ENCODE measurements at places on chromosomes 2 and 18.

- no peak for DNase-seq
Measured at GRCh38 chr2:47232738-47233415, 77.8 kb upstream of the STPG4 start.

GRCh38 chr2:190352668-190353536 lies 9.5 kb downstream of the INPP1 start:
- DNase-seq, result no peak

- DNase-seq, result no peak
Measured at GRCh38 chr2:45436456-45436855, 174.6 kb downstream of the SRBD1 start.

DNA sequence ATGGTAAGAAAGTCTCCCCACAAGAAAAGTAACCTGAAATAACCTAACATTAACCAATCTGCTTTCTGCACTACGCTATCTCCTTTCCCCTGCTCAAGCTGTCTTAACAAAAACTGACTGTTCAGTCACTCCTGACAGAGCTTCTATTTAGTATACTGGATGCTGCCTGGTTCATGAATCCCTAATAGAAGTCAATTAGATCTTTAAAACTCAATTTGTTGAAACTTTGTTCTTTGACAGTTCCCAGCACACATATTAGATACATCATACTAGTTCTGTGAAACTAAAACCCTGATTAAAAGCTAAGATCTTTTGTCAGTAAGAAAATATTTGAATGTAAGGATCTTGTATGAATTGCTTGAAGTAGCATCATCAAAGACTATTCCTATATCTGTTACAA lies 287.4 kb downstream of the RBM43 start:
- DNase-seq, result no peak

- DNase-seq, result no peak
Measured at GRCh38 chr2:219178377-219179175, 501 bp downstream of the RETREG2 start.

DNA sequence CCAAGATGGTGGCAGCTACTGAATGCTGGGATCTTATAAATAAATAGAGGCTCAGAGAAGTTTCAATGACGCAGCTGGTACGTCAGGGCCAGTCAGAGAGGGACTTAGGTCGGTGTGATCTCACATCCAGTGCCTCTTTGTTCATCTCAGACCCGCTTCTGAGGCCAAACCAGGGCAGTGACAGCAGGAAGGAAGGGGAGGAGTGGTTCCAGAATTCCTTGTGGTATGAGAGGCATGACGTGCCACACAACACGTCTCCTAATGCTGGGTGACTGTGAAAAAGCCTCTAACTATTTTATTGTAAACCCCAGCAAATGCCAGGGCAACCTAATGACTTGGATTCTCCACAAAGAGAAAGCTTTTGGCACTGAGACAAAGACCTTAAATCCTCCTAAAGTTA lies 423.3 kb downstream of the LPIN1 start:
- no peak for DNase-seq

- DNase-seq, result no peak
Measured at GRCh38 chr2:48464264-48464795, 65.6 kb upstream of the STON1 start.

GRCh38 chr2:147236601-147237000 lies 608.2 kb upstream of the ACVR2A start:
- DNase-seq, result no peak
